Fibroblast of skin of back (primary cell): ENCODE measurements at places on chromosomes 5 and 9.
A peak's percentile ranks its signal among the peaks of the same experiment; 100 is the strongest.

GRCh38 chr5:80623999-80624398 is 30.5 kb upstream of the MSH3 start:
- DNase-seq = no peak

GRCh38 chr5:168382421-168382820 is 91.0 kb downstream of the WWC1 start:
- DNase-seq = no peak

DNA sequence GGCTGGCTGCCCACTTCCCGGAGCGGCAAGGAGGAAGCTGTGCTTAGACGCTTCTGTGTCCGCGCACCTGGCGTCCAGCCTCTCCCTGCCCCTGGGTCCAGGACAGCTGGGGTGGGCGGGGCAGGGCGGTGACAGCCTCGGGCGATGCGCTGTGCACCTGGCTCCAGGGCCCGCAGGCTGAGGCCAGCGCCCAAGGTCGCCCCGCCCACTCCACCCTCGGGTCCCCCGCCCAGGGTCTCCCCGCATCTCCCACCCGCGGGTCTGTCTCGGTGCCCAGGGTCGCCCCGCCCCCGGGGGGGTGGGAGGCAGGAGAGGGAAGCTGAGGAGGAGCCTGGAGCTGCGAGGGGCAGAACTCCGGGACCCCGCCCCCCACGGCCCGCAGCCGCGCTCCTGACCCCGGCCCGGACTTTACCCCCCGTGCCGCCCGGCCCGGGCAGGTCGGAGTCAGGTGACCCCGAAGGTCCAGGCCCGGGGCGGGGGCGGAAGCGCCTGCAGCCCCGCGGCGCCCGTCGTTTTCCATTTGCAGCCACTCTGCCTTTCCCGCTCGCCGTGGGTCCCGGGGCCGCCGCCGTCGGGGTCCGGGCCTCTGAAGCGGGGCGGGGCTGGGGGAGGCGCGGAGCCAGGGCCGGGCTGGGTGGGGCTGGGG is at the start of gene ENTPD8:
Gene ENTPD8, minus strand, starts transcription at position 69 of the 646 bp plus-strand sequence. CDS start 3,072 bp downstream, outside the sequence.
- no peak for DNase-seq

DNA sequence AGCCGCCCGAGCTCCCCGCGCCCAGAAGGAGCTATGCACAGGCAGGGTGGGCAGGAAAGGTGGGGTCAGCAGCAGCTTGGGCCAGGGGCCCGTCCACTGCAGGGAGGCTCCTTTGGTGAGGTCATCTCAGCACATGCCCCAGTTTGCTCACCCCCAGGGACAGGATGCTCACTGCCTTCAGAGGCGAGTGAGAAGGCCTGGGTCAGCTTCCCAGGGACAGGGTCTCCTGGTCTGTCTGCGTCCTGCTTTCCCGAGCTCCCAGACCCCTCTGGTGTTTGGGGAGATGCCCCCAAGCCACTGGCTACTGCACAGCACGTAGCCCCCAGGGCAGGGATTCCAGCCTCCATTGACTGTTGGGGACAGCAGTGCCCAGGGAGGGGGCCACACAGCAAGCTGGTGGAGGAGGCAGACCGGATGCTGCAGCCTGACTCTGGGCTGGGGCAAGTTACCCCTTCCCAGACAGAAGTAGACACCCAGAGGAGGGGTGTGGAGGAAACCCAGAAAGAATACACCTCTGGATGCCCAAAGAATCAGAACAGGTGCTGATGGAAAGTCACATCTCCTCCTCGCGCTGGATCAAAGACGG is 581 bp upstream of the SARDH start:
- no peak for DNase-seq

GRCh38 chr9:122464633-122465567 is 12.8 kb downstream of the OR1J1 start:
- DNase-seq = peak; percentile 91

GRCh38 chr5:45335978-45336377 is 360.2 kb downstream of the HCN1 start:
- no peak for DNase-seq

GRCh38 chr9:136079211-136079915 is 15.7 kb downstream of the NACC2 start:
- DNase-seq = no peak

- DNase-seq = no peak
Measured at GRCh38 chr9:133141833-133142595, 21.0 kb upstream of the RALGDS start.

DNA sequence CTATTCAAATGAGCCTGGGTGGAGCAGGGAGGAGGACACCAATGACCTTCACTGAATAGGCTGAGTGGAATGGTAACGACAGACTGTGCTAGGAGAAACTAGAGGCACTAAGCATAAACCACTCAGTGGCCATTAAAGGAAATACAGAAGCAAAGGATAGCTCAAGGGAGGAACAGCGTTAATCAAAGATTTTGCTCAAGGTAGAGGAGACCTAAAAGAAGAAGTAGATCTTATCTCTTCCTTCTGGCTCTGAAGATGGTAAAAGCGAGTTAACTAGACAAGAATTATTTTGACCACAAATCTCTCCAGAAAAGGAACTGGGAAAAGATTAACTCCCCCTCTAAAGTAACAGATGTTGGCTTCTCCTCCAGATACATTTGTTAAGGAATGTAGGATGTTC is 299.6 kb downstream of the EPB41L4A start:
- DNase-seq = no peak

GRCh38 chr5:180126716-180127681 is 55.4 kb upstream of the RNF130 start:
- DNase-seq = no peak

DNA sequence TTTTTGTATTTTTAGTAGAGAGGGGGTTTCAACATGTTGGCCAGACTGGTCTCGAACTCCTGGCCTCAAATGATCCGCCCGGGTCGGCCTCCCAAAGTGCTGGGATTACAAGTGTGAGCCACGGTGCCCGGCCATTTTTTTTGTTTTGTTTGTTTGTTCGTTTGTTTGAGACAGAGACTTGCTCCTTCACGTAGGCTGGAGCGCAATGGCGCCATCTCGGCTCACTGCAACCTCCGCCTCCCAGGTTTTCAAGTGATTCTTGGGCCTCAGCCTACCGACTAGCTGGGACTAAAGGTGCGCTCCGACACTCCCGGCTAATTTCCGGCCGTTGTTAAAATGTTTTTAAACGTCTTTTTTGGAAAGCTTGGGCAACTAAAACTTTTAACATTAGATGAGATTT is 54.0 kb downstream of the SHOC1 start:
- no peak for DNase-seq

DNA sequence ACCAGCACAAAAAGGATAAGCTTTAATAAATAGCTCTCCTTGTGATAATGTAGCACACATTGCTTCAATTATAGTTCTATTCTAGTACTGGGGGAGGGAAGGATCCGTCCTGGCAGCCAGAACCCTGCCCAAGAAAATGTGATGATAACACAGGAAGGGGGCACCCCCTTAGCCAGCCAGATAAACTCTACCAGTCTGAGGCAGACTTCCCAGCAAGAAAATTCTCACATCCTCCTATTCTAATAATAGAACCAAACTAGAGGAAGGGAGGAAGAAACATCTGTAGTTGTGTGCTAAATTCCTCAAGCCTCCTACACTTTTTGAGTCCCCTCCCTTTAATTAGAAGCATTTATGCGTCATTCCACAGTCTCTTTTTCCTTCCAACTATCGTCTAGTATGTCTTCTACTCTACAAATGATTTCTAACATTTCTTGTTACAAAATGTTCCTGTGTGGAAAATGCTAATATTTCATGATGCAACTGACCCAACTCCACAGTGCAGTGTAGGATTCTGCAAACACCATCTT is 261.0 kb downstream of the SEMA5A start:
- peak; percentile 87 for DNase-seq

- no peak for DNase-seq
Measured at GRCh38 chr9:102087141-102087540, 348.7 kb upstream of the GRIN3A start.

DNA sequence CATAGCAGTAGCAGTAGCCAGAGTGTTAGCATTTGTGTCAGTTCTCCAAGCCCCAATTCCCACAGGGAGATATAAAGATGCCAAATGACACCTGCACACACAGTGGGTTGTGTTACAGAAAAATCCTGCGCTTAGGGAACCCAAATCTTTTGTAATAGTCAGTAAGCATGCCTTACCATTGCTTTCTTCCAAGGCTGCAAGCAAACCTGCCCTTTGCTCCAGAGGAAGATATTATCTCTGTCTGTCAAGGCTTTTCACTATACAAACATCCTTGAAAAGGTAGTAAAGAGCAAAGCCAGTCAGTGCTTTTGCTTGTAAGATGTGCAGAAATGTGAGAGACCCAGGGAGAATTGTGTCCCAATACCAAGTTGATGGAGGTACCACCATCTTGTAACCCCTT is 2.9 kb downstream of the ANKDD1B start:
- no peak for DNase-seq

- DNase-seq = no peak
Measured at GRCh38 chr5:175884214-175884613, 12.8 kb downstream of the CPLX2 start.

DNA sequence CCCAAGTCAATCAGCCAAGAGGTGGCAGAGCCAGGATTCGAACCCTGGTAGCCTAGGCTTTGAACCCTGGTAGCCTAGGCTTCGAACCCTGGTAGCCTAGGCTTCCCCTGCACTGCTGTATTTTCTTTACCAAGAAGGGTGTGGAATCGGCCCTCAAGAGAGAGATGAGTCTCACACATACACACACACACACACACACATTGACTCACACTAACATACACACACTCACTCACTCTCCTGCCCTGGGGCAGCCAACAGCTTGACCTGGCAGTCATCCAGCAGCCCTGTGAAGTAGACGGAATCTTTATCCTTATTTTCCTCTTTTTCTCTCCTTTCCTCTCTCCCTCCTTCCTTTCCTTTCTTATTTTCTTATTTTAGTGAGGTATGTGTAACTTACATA is 55.4 kb upstream of the RPL26L1 start:
- DNase-seq = peak; percentile 96

DNA sequence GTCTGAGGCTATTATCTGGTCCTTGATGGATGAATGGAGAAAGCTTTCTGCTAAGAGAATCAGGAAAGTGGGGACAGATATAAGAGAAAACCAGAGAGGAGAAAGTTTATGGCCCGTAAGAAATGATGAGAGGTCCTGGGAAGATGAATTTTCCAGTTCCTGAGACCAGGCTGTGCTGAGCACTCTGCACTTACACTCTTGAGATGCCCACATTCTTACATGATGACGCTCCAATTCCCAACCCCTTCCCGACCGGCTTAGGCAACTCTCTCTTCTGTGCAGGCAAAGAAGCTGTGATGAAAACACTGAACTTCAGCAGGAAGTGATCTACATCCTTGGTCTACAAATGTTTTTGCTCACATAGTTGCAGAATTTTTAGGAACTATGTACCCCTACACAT is 417.0 kb downstream of the ARHGEF28 start:
- peak; percentile 90 for DNase-seq

- DNase-seq = no peak
Measured at GRCh38 chr9:93918061-93918460, 37.1 kb downstream of the BARX1 start.

GRCh38 chr9:93054758-93055704 is 3.5 kb upstream of the SUSD3 start:
- DNase-seq = no peak

- DNase-seq = peak; percentile 65
Measured at GRCh38 chr5:121029536-121030245, 565.6 kb downstream of the PRR16 start.

DNA sequence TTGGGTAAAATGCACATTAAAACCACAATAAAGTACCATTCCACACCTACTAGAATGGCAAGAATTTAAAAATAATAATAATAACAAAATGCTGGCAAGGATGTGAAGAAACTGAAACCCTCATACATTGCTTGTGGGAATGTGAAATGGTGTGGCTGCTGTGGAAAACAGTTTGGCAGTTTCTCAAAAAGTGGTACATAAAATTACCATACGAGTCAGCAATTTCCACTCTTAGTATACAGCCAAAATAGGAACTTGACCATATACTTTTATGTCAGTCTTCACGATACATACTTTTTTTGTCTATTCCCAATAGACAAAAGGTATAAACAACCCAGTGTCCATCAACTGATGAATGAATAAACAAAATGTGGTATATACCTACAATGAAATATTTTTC is 15.6 kb downstream of the FKBP15 start:
- DNase-seq = no peak

- DNase-seq = no peak
Measured at GRCh38 chr9:124788542-124789217, 11.7 kb downstream of the OLFML2A start.

GRCh38 chr5:79243224-79243623 is 7.3 kb downstream of the JMY start:
- no peak for DNase-seq

DNA sequence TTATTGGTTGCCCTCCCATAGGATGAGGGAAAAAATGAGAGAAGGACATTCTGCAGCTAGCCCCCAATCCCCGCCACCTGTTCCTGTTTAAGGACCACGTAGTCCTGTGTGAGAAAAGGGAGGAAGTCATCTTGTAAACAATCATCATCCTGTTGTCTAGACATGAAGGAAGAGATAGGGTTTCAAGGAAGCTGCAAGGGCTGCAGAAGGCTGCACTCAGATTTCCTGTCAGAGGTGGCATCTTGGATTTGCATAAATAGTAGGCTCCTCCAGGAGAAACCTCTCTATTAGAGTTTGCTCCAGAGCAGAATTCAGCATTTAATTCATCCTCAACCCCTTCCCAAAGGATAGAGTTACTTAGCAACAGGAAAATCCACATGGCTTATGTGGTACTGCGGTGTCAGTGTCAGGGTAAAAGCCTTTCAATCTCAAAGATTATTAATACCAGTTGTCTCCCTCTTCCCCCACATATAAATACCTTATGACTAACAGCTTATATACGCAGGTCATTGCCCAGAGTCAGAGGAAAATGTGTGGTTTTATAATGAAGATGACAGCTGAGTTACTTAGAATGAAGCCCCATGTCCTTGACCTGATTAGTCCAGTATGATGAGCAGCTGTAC is 4.6 kb upstream of the DNAJC18 start:
- DNase-seq = peak; percentile 90

GRCh38 chr9:130150779-130151382 is 21.3 kb upstream of the NCS1 start:
- DNase-seq = peak; percentile 78

GRCh38 chr5:149140197-149141002 is 893 bp upstream of the ABLIM3 start:
- DNase-seq = no peak

DNA sequence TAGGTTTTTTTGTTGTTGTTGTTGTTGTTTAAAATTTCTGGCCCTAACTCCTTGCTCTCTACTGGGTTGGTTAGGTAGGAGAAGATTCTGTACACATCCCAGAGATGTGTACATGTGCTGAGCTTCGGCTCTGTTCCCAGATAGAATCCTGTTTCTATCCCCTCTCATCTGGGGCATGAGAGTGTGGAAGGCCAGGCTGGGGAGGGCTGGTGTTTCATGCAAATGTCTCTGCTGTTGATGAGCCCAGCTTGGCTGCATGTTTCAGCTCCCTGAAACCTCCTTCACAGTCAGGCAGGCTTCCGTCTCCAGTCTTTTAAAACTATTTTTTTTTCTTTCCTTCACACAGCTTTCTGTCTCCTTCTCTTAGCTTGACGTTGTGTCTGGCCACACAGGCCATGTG is 526.9 kb upstream of the KLF4 start:
- no peak for DNase-seq

- DNase-seq = no peak
Measured at GRCh38 chr9:131122158-131122557, 3.2 kb upstream of the NUP214 start.

GRCh38 chr5:6399980-6400910 is 21.9 kb upstream of the MED10 start:
- DNase-seq = peak; percentile 27
